ENCODE measurements at places on chromosomes 2 and 18.

DNA sequence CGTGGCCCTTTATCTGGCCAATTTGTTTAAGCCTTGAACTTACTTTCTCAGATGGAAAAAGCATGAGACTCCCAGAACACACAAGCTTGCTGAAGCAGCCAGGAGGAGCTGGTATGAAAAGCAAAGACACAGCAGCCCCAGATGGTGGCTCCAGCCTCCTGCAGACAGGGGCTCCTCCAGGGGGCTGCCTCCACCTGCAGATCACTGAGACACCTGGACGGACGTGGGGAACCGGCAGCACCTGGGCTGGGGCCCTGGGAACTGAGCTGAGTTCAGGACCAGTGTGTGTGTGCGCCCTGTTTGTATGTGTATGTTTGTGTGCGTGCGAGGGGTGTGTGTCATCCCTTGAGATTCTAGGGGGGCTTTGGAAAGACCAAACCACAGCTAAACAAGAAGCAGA, 8.6 kb downstream of the CYS1 start:
- DNase-seq, result no peak

GRCh38 chr2:180077295-180077906, 70.3 kb upstream of the CWC22 start:
- DNase-seq, result no peak

GRCh38 chr18:11591957-11592356, 17.4 kb upstream of the SLC35G4 start:
- DNase-seq, result no peak

GRCh38 chr2:85744741-85745601, 8.8 kb upstream of the ATOH8 start:
- peak; percentile 37 for DNase-seq

GRCh38 chr2:9983401-9984216, 32.1 kb downstream of the GRHL1 start:
- no peak for DNase-seq

- no peak for DNase-seq
These were observed 8.8 kb upstream of the ZBTB7C start for GRCh38 chr18:48417985-48418384.

DNA sequence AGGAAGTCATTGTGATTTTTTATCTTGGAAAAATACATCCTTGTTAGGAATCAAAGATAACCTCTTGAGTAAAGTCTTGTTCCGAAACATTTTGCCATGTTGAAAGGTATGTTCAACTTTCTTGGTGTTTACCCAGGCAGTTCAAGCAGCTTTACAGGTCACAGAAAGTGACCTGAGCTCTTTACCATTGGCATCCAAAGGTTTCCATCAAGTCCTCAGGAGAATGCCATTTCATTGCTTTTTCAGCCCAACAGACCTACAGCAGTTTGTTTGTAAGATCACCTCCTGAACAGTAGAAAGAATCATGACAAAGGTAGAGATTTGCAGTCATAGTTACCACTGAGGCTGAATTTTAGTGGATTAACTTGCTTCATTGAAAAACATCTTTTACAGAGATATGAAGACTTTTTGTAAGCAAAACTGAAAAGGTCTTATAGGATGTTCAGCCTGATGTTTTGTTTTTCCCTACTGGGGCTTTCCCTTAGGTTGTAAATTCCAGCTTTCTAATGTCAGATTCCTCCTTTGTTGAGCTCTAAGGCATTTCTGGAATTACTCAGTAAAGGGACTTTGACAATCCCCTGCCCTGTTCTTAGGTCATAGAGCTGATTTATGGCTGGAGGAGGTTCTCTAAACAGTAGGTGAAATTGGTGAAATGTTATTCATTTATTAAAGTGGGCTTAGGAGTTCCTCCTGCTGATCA, 236.8 kb upstream of the RBMS1 start:
- DNase-seq, result no peak

- DNase-seq, result no peak
These were observed 172.3 kb downstream of the ARL6IP6 start for GRCh38 chr2:152890736-152891135.

GRCh38 chr2:193331676-193332075, 1136.9 kb upstream of the TMEFF2 start:
- DNase-seq, result no peak

DNA sequence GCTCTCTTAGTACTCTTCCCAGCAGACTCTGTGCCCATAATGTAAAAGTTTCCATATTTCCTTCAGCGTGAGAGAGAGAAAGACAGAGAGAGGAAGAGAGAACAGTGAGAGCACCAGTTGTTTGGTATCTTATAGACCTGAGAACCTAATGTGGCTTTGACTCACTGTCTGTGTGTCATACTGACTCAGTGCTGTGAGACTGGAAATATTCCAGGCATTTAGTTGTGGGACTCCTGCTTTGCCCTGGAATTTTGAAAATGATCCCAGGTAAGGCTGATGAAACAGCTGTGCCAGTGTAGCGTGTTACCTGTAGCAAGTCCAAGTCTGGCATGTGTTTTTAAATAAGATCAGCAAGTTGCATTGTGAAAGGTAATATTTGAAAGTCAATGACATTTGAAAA, 87.9 kb upstream of the KCNH7 start:
- DNase-seq, result peak; percentile 13

DNA sequence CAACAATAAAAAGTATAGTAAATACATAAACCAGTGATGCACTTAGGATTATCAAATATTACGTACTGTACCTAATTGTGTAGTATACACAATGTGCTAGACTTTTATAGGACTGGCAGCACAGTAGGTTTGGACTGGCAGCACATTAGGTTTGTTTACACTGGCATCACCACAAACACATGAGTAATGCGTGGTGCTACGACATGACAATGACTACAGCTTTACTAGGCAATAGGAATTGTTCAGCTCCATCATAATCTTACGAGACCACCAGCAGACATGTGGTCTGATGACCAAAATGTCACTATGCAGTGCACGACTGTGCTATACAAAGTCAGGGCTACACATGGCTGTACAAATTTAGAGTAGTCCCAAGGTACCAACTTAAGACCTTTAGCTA, 2.3 kb downstream of the MBOAT2 start:
- DNase-seq, result no peak

GRCh38 chr2:64348386-64349130, 105.4 kb upstream of the LGALSL start:
- DNase-seq, result no peak

DNA sequence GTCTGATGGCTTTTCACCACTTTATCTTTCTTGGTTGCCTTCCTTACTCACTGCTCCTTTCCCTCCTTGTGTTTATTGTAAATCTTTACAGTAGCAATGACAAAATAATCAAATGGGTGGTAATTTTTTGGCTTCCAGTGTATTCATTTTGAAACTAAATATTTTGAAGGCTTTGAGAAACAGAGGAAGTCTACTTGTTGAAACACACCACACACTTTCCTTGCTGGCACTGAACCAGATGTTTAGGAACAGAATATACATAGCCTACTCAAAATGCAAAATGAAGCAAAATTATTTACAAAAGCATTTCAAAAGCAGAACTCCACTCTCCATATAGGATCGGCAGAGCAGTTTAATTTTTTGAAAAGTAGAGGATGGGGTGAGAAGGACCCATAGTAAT, 189.8 kb downstream of the LTBP1 start:
- no peak for DNase-seq

GRCh38 chr2:181461056-181461997, 4.1 kb downstream of the ITGA4 start:
- DNase-seq, result no peak

DNA sequence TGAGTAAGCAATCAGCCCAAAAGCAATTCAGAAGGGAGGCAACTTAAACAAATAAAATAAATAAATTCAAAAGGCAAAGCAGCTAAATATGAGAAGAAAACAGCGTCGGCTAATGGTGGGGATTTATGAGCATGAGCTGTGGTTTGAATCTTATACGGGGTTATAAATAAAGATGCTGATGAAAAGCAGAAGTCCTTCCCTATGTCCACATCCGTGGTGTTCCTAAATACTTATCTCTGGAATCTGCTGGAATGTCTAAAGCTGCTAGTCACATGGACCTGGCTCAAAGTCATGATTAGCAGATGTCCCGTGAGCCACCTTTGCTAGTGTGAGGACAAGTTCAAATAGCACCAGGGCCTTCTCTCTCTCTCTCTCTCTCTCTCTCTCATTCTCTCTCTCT, 33.8 kb downstream of the SMIM21 start:
- DNase-seq, result no peak

DNA sequence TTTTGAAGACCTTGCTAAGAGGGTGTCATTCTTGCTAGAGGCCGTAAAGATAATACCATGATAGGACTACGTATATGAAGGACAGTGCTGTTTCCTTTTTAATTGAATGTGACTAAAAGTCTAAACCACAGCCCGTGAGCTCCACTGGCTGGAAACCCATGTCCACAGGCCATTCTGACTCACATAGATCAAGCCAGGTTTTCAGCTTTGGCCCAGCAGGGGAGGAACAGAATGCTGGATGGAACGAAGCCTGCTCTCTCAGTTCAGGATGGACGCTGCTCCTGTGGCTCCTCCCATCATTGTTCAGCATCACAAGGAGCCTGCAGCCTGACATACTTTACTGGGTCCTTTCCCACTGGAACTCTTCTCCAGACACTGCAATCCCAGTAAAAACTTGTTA, 47.6 kb downstream of the ALPK2 start:
- peak; percentile 67 for DNase-seq

DNA sequence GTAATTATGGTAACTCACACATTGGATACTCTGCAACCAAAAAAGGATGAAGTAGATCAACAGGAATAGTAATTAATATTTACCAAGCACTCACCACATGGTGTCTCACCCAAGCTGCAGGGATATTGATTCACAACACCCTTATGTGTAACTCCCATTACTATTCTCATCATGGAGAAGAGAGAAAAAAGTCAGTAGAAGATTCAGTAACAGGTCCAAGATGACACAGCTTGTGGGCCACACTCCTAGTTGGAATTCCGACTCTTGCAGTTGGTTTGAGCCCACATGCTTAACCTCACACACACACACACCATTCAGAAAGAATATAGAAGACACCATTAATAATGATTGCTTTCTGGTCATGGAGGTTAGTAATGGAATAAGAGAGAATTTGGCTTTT, 1.7 kb upstream of the MLPH start:
- DNase-seq, result no peak

GRCh38 chr2:134142903-134143302, 111.0 kb upstream of the MGAT5 start:
- no peak for DNase-seq

GRCh38 chr2:21332993-21333625, 209.3 kb downstream of the TDRD15 start:
- no peak for DNase-seq

DNA sequence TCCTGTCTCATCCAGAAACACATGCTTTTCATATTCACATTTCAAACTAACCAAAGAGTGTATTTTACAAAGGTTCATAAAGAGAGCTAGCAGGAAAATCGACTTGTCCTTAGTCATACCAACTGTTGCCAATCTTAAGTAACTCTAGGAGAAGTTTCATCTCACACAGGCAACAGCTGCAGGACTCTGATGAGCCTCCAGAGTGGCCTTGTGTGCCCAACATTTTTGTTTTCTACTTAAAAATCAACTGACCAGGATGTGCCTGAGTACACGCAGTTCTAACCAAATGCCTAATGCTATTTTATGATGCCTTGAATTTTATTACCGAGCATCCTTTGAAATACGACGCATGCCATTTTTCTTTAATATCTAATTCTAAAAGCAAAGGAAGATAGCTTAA, 595.9 kb upstream of the LRRTM4 start:
- DNase-seq, result no peak

DNA sequence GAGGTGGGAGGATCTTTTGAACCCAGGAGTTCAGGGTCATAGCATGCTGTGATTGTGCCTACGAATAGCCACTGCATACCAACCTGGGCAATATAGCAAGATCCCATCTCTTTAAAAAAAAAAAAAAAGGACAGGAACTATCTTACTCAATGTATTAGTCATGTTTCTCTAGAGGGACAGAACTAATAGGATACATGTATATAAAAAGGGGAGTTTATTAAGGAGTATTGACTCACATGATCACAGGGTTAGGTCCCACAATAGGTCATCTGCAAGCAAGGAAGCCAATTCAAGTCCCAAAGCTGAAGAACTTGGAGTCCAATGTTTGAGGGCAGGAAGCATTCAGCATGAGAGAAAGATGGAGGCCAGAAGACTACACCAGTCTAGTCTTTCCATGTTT, 18.8 kb upstream of the CASP10 start:
- DNase-seq, result no peak

DNA sequence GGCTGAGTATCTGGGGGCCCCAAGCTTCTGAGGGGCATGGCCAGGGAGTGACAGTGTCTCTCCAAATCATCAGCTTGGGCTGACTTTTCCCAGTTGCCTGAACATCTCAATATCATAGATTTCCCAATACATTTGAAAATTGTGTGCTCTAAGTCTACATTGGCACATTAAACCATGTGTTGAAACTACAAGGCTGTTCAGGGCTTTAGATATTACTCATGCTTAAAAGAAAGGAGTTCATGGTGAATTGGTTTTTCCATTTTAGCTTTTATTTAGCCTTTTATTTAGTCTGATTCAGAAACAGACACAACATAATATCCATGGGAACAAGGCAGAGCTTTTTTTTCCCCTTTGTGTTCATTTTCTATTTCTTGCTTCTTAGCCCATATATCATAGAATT, 49.9 kb upstream of the GALR1 start:
- DNase-seq, result no peak

GRCh38 chr2:66507673-66508201, 72.8 kb downstream of the MEIS1 start:
- no peak for DNase-seq

GRCh38 chr2:227781841-227782240, 31.8 kb upstream of the CCL20 start:
- DNase-seq, result no peak
